ENCODE measurements at places on chromosomes 16 and 17.

GRCh38 chr16:49554681-49555080, 181.1 kb downstream of the C16orf78 start:
- DNase-seq = no peak

- DNase-seq = no peak
Measured at GRCh38 chr17:30964876-30965275, 6.0 kb upstream of the RNF135 start.

DNA sequence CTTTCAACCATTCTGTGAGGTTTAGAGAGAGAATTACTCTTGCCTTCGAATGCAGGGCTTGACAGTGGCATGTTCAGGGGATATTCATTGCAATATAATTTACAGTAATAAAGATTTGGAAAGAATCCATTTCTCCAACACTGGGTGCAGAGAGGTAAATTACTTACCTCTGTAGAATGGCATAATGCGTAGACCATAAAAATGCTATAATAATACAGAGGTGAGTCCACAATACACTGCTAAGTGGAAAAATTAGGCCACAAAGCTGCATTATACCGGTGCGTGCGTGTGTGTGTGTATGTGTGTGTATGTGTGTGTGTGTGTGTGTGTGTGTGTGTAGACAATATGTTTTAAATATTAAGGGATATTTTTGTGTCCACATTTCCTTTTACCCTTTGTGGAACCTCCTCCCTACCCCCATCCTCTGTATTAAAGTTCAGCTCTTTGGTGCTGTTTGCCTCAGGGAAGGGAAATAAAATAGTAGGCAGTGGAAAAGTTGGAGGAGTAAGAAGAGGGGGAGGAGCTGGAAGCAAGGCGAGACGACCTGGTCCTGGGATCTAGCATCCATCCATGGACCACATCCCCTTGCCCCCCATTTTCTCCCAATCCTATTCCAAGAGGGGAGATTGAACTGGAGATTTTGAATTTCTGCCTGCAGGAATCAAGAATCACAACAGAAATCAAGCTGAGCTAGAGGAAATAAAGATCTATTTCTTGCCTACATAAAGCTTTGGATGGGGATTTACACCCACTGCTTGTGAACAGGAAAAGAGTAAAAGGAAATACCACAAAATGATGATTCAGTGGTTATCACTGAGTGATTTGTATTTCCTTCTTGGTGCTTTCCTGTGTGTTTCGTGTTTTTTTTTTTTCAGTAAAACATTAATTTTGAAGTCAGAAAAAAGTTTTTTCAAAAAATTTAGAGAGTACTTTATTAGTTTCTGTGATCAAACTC, 124.8 kb downstream of the RGS9 start:
- no peak for DNase-seq

DNA sequence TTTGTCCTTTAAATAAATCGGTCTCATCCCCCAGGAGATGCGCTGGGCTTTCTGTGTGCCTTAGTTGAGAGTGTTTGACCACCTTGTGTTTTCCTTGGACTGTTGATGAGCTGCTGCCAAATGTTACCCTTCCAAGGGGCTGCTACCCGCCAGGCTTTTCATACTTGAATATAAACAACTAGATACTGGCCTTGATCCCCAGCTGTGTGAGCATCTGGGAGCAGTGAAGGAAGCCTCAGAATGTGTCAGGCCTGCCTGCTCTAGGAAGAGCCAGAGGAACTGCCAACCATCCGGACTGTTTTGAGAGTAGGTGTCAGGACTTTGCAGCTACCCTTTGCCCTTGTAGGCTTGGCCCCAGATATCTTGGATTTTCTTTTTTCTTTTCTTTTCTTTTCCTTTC, 57.8 kb downstream of the LDHD start:
- DNase-seq = no peak

- no peak for DNase-seq
Measured at GRCh38 chr17:27424516-27424915, 31.7 kb upstream of the KSR1 start.

- no peak for DNase-seq
Measured at GRCh38 chr17:72121164-72122009, 567 bp downstream of the SOX9 start.

- DNase-seq = no peak
Measured at GRCh38 chr17:40139566-40140058, 725 bp upstream of the CASC3 start.

- DNase-seq = no peak
Measured at GRCh38 chr17:13228225-13228624, 210.4 kb upstream of the ELAC2 start.

- peak; percentile 57 for DNase-seq
Measured at GRCh38 chr16:8931859-8932258, 31.8 kb downstream of the USP7 start.

- DNase-seq = no peak
Measured at GRCh38 chr17:75875182-75875939, 3.0 kb downstream of the TRIM47 start.

DNA sequence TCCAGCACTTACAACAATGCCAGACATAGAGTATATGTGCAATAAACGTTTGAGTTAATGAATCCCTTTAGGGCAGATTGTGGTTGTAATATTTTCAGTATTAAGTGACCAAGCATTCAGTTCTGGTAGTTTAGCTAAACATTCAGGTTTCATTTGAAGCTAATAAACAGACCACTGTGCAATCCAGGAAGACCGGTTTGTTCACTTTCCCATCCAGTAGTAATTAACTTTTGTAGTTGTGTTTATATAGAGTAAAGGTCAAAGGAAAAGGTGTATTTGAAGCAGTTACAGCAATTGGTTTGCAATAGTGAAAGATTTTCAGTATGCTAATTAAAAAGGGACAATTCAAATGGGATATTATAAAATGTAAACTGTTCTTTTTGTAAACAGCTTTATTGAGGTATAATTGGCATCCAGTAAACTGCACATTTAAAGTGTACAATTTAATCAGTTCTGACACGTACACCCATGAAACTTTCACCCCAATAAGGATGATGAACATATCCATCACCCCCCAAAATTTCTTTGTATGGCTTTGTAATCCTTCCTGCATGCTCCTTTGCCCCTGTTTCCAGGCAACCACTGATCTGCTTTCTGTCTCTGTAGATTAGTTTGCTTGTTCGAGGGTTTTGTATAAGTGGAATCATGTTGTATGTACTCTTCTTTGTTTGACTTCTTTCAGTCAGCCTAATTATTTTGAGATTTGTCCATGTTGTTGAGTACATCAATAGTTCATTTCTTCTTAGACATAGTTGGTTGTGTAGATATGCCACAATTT, 26.3 kb downstream of the MRTFB start:
- DNase-seq = peak; percentile 17

DNA sequence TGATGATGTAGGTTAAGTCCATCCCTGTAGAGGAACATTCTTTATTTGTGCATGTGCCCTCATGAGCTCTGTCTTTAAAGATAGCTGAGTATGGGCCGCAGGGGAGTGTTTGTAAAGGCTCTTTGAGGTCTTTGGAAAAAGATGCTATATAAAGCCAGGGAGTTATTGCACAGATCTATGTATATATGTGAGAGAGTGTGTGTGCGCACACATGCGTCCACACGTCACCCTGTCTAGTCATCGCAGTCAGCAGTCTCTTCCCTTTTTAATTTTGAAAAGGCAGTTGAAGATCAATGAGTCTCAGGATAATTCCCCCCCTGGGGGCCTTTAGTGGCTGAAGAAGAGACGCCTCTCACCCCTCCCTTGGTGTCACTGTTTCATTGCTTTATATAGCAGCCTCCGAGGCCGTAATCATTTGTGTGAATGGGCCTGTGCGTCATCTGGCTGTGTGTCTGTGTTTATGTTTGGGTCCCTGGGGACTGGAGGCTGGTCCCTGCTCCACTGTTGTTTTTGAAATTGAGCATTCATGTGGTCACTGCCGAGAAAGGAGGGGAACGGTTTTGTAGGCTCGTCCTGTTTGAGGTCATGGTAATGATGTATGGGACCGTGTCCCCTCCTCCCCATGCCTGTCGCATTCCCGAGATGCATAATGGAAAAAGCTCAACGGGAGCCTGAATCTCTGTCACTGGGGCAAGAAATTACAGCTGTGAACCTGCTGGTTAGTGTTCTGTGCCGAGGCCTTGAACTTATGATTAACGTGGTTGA, 143.9 kb downstream of the SNX29 start:
- DNase-seq = no peak

GRCh38 chr16:81522108-81522701, 77.6 kb downstream of the CMIP start:
- DNase-seq = no peak

DNA sequence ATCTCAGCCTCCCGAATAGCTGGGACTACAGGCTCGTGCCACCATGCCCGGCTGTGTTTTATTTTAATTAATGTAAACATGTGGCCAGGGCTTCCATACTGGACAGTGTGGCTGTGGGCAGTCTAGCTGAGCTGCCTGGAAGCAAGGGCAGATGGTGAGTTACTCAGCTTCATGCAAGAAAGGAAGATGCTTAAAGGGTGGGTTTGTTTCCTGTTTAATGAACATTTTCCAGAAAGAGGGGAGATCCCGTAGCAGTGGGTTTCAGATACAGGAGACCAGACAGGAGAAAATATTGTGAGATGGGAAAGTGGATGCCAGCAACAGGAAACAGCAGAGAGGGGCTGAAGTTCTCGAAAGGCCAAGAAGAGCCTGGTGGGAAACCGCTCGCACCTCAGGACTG, 7.3 kb downstream of the MAPK8IP3 start:
- no peak for DNase-seq

GRCh38 chr16:31001507-31002249, 8.8 kb downstream of the STX1B start:
- DNase-seq = no peak

- no peak for DNase-seq
Measured at GRCh38 chr16:63442246-63442645, 1406.0 kb upstream of the CDH8 start.

GRCh38 chr16:19621445-19621844, 65.9 kb downstream of the VPS35L start:
- no peak for DNase-seq

DNA sequence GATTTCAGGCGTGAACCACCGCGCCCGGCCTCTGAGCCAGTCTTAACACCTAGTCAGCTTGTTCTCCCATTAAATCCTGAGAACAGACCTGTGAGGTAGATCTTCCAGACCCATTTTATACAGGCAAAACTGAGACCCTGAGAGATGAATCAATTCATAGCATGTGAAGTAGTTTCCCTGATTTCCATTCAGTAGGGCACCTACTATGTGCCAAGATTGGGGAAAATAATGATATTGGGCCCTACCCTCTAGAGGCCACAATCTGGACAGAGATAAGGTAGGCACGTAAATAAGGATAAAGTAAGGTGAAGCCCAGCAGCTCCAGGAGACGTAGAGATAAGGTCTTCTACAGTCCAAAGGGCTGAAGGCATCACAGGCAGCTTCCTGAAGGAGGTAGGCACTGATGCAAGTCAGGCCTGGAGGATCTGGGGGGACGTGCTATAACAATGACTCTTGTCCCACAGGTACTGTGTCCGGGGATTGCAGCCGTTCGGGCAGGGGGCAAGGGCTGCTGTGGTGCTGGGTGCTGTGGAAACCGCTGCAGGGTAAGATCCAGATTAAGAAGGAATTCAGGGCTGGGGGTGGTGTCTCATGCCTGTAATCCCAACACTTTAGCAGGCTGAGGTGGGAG, 5.7 kb downstream of the VMO1 start:
- no peak for DNase-seq

GRCh38 chr16:80606221-80606766, 65.5 kb downstream of the DYNLRB2 start:
- DNase-seq = no peak

- DNase-seq = no peak
Measured at GRCh38 chr16:68985855-68986254, 119.6 kb upstream of the HAS3 start.

GRCh38 chr17:44095388-44095646, 24.8 kb downstream of the G6PC3 start:
- no peak for DNase-seq

- DNase-seq = no peak
Measured at GRCh38 chr16:78784771-78785170, 685.3 kb downstream of the WWOX start.

DNA sequence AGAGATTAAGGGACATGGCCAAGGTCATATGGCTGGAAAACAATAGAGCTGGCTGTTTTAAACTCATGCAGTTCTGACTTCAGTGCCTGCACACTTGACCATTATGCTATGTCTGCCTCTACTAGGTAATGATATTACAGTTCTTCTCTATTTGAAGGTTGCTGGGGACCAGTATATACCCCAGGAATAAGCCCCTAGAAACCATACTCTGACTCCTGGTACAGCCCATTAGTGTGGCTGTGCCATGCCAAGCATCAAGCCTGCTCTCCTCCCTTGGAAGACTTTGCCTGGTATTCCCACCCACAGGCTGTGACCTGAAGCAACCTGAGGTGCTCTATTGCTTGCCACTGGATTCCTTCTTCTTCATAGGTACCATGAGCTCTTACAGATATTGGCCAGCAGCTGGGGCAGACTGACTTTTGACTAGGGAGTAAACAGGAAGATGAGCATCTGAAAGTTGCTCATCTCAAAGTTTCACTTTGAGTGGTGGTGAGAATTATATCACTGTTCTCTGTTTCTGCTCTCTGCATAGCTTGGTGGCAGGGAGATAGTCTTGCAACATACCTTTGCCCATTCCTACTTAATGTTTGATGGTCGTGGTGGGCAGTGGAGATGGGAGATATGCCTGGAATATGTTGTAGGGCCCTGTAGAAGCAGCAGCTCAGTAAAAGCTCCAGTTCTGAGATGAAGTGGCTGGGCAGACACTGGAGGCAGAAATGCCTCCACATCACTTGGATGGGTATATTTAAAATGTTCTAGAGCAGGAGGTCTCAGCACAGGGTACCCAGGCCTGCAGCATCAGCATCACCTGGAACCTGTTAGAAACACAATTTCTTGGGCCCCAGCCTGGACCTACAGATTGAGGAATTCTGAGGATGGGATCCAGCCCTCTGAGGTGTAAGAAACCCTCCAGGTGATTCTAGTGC, 274.7 kb downstream of the HS3ST4 start:
- DNase-seq = no peak

GRCh38 chr17:16435925-16436886, 20.8 kb downstream of the TRPV2 start:
- DNase-seq = no peak

GRCh38 chr17:49722066-49722465, 14.3 kb upstream of the SLC35B1 start:
- no peak for DNase-seq

DNA sequence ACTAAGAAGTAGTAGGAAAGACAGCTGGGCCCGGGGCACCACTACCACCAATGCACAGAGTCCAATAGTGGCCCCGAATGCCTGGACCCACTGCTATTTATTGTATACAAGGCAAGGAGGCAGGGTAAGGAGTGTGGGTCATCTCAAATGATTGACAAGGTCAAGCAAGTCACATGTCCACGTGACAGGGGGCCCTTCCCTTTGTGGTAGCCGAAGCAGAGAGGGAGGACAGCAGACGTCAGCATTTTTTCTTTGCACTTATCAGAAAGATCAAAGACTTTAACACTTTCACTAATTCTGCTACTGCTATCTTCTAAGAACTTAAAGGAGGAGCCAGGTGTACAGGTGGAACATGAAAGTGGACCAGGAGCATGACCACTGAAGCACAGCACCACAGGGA, 6.5 kb downstream of the VPS53 start:
- no peak for DNase-seq

DNA sequence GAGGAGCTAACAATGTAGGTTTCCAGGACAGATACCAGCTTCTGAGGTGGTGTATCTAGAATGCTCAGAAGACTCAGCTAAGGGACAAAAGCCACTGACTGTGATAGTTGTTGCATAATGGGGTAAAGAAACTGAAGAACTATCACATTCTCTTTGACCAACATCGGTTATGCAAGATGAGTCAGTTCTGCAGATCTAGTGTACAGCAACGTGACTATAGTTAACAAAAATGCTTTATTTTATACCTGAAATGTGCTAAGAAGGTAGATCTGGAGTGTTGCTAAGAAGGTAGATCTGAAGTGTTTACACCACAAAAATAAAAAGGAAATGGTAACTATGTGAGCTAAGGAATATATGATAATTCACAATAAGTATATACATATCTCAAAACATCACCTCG, 2.5 kb downstream of the KRTAP9-6 start:
- no peak for DNase-seq

Measured in neuronal stem cell (in vitro differentiated cells).